ENCODE measurements at places on chromosomes 3 and 15.

- no peak for DNase-seq
Observed at GRCh38 chr3:10142707-10143560, 1.4 kb downstream of the VHL start.

DNA sequence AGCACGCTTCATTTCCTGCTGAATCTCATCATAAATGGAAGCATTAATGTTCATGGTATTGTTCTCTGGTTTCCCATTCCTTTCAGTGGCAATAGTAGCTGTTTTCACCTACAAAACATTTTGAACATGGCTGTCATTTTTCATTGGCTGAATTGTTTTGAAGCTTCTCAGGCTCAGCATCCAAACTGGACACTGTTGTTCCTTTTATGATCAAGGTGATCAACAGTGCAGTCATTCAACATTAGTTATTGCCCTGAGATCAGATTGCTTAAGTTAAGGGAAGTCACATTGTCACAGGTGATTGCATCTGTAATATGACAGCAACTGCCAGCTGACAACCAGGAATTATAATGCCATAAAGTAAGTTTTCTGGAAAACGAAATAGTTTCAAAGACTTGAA lies 46.9 kb downstream of the SATB1 start:
- DNase-seq, result no peak

GRCh38 chr15:66070220-66070934 lies 183.2 kb downstream of the MEGF11 start:
- no peak for DNase-seq

- DNase-seq, result no peak
Observed at GRCh38 chr3:60630953-60631352, 620.3 kb downstream of the FHIT start.

DNA sequence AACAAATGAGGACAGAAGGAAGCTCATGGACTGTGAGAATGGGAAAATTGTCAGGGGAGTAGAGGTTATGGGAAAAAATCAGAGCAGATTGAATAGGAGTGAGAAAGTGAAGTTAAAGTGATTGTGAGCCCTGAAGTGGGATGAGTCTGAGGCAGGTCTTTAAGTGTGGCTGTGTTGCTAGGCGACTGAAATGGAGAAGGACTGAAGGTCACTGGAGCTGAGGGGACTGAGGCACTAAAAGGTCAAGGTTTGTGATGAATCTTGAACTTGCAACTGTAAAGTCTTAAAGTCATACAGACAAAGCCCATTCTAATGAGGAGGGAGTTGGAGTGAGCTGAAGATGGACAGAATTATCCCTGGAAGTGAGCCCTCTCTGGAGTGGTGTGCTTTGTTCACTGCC lies 518.9 kb downstream of the TUSC7 start:
- no peak for DNase-seq

DNA sequence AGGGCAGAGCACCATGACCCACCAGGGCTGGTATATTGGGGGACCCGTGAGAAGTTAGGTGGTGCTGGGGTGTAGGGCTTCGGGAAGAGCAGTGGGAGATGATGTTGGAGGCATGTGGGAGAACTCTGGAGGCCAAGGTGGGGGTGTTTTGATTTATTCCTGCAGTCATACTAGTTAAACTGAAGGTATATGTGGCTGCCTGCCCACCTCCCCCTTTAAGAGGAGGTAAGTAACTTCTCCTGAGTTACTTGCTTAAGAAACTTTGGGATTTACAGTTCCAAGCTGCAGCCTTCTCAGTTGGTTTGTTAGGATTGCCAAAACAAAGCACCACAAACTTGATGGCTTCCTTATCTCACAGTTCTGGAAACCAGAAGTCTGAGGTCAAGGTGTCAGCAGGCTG lies 73.1 kb upstream of the AGBL1 start:
- no peak for DNase-seq

DNA sequence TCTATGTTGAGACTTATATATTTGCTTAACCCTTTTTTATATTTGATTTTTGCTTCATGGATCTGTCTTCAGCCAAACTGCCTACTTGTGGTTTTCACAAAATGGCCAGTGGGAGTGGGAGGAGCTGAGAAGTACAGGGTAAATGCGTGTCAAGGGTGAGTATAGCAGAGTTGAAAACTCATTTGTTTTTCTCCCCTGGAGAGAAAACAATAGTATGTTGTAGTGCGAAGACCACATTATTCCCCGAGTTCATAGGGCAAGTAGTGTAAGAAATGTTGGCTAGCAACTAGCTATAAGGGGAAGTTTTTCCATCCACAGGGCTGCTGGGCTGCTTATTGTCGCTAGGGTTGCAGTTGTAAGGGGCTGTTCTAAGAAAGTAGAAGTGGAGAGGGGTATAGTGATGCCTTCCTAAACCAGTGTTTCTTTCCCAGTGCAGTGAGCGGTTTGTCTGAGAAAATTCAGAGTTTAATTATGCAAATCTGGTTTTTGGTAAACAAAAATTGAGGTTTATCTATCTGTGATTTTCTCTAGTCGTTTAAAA lies 153.8 kb upstream of the AZI2 start:
- no peak for DNase-seq

- DNase-seq, result no peak
Observed at GRCh38 chr3:31919528-31919927, 61.5 kb downstream of the OSBPL10 start.

DNA sequence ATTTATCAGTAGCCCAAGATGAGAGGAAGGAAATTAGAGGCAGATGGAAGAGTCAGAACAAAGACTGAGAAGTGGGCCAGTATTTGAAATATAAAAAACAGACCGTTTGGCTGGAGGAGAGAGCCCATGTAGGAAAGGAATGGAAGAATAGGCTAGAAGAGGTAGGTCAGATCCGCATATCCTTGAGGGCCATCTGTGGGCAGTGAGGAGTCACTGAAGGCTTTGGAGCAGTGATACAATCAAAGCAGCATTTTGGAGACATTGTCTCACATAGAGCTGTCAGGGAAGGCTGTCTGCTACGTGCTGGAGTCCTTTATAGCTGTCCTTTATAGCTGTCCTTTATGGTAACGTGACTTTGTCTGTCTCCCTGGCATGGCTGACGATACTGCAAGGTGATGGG lies 92.0 kb upstream of the VEPH1 start:
- no peak for DNase-seq

GRCh38 chr3:23036728-23037127 lies 166.4 kb upstream of the UBE2E2 start:
- DNase-seq, result no peak

GRCh38 chr3:176916777-176917176 lies 280.5 kb downstream of the TBL1XR1 start:
- DNase-seq, result no peak

GRCh38 chr3:23389089-23389488 lies 186.0 kb downstream of the UBE2E2 start:
- no peak for DNase-seq

- no peak for DNase-seq
Observed at GRCh38 chr15:33044598-33044997, 149.9 kb downstream of the FMN1 start.

DNA sequence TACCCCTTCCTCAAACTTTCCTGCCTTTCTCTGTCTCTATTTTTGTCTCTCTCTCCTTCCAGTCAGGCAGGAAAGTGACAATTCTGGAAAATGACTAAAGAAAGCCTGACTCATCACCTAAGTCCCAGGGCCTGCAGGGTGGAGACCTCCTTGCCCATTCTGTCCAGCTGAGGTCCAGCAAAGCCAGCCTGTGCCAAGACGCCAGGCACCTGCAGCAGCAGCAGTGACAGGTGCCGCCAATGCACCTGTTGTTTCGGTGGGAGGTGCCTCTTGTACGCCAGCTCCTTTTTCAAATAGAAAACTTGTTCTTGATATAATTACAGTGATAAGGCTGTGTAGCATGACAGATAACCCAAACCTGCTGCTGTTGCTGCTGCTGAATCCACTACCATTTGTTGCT lies 501.3 kb downstream of the NTRK3 start:
- no peak for DNase-seq

DNA sequence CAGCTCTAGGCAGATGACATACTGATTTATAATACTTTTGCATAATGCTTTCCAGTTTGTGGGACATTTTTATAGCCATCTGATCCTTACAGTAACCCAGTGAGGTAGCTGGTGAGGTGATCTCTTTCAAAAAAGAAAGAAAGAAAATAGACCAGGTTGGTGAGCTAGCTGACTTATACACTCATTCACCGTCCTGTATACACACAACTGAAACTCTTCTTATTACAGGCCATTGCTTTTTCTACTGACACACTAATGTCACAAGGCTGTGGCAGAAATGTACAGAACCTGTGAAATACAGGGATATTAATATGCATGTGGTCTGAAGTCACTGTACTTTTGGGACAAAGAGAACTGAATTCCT lies 150.2 kb upstream of the BHLHE40 start:
- DNase-seq, result no peak

- peak; percentile 58 for DNase-seq
Observed at GRCh38 chr15:87816811-87817210, 439.7 kb downstream of the NTRK3 start.

- no peak for DNase-seq
Observed at GRCh38 chr3:42263354-42264346, 2.3 kb downstream of the CCK start.

DNA sequence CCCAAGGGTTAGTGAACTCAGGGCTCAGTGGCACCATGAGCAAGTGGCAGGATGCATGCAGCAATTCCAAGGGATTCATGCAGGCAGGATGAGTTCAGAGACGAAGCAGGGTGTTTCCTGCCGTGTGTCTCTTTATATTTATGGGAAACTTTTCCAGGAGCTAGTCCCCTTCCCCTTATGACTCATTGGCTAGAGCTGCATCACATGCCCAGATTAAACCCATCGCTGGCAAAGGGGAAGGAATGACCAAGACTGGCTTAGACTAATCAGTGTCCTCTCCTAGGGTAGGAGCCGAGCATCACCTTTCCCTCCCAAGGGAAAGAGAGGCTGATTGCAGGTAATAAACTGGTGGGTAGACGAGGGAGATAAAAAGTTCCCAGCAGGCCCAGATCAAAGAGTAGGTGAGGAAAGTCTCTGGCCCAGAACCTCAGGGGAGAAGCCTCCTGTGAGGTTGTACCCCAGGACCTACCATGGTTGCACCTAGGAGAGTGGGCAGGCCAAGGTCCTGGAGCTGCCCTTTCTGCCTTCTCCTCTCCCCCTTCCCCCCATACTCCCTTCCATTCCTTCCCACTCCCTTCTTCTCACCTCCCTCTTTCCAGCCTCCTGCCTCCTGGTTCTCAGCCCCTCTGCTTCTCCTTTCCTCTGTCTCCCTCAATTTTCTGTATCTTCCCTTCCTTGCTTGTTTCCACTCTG lies 67.8 kb upstream of the ITGA11 start:
- DNase-seq, result peak; percentile 37

GRCh38 chr15:37397266-37398022 lies 297.1 kb upstream of the MEIS2 start:
- no peak for DNase-seq

DNA sequence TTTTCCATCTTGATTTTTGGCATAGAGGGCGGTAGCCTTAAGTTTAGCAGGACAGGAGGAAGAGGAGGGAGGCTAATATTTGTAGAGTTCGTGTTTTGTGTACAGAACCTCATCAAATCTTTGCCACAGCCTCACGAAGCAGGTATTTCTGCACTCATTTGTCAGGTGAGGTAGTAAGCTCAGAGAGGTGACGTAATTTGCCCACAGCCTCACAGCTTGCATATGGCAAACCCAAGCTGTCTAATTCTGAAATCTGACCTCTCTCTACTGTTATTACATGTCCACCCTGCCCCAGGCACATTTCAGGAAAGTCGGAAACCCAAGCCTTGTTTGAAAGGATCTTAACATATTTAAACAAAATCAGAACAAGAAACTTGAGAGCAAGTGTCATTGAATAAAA lies 91.1 kb upstream of the TPM1 start:
- no peak for DNase-seq

GRCh38 chr3:4247391-4247790 lies 55.8 kb upstream of the SETMAR start:
- DNase-seq, result no peak

GRCh38 chr3:175185903-175186302 lies 326.8 kb downstream of the NAALADL2 start:
- no peak for DNase-seq

DNA sequence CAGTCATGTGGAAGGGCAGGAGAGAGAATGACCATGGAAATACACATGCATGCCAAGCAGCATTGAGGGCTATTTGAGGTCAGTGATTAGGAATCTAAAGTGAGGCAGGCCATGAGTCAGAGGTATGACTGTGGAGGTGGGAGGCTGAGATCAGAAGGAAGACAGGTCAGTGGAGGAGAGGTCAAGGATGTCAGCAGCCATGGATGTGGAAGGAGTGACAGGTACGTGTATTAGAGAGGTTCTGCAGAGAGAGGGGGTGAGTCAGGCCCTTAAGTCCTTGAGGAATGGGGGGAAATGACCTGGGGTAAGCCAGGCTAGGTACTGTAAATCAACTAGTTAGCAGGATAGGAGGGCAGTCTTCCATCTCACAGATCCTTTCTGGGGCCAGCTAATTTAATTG lies 166.6 kb downstream of the ANO10 start:
- DNase-seq, result peak; percentile 65

DNA sequence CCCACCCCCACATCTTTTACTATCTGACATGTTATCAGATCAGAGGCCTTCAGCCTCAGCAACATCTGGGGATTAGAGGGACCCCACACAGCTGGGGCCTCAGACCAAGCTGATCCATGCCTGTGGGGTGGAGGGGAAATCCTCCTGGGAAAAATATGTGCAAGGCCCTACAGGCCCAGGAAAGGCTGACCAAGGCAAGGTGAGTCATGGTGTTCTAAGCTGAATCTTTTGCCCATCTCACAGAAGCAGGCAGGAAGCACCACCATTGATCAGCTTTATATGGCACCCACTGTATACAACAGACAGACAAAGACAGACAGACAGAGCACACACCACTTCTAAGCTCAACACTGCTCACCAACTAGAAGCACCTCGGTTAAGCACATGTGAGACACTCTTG lies 12.4 kb upstream of the PARP6 start:
- no peak for DNase-seq

DNA sequence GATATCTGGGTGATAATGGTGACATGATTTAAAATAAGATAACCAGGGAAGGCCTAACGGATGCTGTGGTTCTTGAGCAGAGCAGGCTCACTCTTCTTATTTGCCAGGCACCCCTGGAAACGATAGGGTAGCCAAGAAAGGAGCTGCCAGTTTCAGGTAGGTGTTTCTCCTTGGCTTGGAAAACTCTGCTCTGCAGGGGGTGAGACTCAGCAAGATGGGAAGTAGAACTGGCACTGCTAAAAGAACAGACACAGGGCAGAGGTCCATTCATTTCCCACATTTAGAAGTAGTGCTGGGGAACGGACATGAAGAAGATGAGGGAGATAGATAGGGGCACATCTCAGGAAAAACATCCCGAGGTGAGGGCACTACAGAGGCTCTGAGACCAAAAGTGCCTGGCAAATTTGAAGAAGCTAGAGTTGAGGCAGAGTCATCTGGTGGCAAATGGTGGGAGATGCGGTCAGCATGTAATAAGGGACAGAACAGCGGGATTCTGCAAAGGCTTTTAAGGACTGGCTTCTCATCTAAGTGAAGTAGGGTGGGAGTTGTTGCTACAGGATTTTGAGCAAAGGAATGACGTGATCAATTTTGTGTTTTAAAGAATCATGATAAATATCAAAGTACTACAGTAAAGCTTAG lies 323.4 kb upstream of the PLSCR5 start:
- DNase-seq, result no peak

DNA sequence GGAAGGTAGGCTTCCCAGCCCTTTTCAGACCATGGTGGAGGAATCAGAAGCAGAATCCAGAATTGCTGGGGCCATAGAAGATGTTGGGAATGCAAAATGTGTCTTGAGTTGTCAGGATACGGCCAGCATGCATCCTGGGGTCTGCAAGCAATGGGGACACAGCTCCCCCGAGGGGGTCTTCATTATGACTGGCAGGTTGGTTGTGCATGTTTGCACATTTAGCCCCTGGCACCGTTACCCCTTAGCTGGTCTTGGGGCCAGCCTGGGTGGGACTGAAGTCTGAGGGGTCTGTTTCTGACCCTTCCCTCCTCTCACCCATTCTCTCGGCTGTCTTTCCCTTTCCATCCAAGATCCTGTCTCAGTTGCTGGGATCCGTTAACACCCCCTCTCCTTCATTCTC lies 50.7 kb downstream of the STARD5 start:
- DNase-seq, result no peak

Measured in kidney capillary endothelial cell (primary cell).